ENCODE measurements at places on chromosomes 2 and 18. TPM values are rescaled to one million over a fixed set of nuclear protein-coding genes. Genes with fewer than 3 reads are reported as not detected.

DNA sequence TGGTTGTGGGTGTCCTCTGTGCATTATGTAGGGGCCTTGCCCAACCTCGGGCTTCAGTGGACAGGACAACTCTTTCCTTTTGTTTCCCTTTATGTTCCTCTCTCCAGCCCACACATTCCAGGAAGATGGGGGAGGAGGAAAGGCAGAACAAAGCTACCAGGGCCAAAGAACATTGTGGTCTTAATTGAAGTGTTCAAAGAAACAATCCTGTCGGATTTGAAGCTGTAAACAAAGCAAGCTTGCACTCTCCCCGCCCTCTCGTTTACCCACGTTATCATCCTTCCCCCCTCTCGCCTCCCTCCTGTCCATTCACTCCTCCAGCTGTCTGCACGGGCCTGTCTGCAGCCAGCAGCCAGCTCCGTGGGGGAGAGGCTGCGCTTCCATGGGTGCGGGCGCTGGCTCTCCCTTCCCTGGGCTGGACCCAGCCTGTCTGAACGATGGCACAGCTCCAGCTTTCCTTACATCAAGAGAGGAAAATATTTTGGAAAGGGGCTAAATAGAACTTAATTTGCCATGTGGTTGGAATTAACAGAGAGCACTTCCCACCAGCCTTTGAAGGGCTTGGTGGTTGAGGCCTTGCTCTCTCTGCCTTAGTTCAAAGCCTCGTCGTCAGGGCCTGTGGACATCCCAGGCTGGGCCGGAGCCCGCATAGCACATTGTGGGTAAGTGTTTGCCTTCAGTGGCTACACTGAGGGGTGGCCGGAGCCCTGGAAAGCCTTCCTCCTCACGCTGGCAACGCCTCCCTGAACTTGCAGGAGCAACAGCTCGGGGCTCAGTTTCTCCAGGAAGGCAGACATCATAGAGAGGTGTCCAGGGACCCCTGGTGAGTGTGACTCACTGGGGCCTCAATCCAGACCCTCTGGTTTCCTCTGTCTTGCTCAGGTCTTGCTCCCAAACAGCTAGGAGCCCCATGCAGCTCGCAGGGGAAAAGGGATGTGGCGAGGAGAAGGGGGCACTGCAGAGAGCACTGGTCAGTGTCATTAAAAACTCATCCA, 60.6 kb upstream of the HS6ST1 start:
- DNase-seq = peak; percentile 48

- DNase-seq = no peak
These were observed 85.9 kb downstream of the APOB start for GRCh38 chr2:20957788-20958525.

GRCh38 chr2:88018909-88019308, 2.6 kb upstream of the RNU2-63P start:
- DNase-seq = no peak

- peak; percentile 64 for DNase-seq
These were observed 248.0 kb downstream of the TMEM182 start for GRCh38 chr2:103009871-103010270.

DNA sequence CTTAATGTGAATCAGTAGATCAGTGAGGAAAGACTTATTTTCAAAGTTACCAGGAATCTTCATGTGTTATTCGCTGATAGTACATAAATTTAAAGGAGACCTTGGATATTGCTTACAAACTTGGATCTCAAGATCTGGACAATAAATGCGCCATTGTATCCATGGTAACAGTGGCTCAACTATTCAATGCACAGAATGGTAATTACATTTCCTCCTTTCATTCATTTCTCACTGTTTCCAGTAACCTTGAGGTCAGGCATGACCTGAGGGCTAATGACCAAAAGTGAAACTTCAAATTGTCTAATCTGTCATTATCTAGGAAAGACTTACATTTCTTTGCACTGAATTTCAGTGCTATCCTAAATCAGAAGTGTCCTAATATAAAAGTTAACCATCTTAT, 8.1 kb downstream of the LRP2 start:
- DNase-seq = no peak

- no peak for DNase-seq
These were observed 171.8 kb downstream of the ICOS start for GRCh38 chr2:204108330-204108751.

- no peak for DNase-seq
These were observed 25.8 kb downstream of the BIN1 start for GRCh38 chr2:127080938-127081755.

DNA sequence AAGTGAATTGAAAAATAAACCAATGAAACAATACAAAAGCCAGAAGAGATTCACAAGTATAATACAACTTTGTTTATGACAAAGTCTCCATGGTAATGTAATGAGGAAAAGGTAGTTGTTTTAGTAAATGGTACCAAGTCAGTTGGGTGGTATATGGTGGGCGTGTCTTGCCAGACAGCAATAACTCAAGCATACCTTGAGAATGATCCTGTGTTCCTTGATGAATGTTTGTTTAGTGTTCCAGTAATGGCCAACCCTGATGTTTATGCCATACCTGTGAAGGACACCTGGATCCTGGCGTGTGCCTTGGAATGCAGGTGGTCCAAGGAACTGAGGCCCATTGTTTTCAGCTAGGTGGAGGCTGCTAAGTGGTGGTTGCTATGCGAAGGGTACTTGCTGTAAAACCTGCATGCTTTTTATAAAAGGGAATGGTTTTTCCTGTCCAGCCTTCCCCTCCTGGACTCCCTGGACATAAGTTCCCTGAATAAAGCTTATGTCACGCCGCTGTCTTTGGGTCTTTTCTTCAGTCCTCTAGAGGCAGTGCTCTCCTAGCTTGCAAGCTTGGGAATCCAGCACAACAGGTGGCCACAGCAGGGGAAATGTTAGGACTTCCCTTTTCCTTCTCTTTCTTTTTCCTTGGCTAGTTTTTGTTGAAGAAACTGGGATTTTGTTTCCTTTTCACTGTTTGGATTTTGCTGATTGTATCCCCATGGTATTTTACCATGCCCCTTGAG, 54.7 kb downstream of the MTA3 start:
- no peak for DNase-seq

DNA sequence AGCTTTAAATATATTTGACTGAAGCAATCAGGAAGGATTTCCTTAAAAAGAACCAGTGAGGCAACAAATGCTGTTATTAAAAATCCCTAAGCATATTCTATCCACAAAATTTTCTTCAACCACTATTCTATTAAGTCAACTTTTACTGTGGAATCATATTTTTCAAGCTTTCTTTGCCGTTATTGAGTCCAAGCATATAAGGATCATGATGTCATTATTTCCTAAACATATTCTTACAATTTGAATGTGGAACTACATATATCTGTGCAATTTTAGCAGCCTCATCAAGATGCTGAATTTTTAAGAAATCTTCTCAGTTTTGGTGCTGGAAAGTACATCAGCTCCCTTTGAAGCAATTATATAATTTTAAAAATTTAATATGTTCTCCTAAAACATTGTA, 5.6 kb downstream of the IFIH1 start:
- DNase-seq = no peak

- no peak for DNase-seq
These were observed 82.1 kb downstream of the RNF144A start for GRCh38 chr2:6999211-6999877.

- no peak for DNase-seq
These were observed 8.2 kb downstream of the DLX2 start for GRCh38 chr2:172094294-172095145.

DNA sequence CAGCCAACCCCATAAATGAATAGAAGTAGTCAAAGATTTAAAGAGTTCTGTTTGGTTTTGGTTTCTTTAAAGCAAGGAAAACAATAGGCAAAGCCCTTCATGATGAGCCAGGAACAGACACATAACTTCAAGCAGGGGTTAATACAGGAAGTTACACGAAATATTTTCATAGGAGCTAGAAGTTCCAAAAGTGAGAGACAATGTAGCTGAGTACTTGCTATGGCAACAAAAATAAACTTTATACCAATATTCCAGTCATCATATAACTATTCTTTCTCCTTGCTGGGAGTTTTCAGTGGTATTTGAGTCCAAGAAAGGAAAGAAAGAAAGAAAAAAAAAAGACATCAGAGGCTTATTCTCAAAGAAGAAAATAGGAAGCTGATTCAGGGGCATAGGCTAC, 56.2 kb downstream of the COBLL1 start:
- peak; percentile 12 for DNase-seq

DNA sequence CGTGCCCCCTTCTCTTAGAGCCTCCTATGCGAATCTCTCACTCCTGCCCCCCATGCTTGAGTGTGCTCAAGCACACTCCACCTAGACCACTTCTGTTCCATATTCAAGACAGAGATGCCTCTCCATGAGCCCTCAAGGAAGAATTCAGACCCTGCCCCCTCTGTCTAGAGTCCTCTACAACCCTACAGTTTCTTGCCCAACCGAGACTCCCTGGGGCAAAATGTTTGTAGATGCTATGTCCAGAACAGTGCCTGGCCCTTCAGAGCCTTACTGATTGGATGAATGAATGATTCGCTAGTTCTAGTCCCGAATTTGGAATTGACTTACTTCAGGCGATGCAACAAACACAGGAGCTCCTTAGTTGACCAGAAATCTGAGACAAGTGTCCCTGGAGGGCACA, 8.7 kb downstream of the APCDD1 start:
- DNase-seq = no peak

DNA sequence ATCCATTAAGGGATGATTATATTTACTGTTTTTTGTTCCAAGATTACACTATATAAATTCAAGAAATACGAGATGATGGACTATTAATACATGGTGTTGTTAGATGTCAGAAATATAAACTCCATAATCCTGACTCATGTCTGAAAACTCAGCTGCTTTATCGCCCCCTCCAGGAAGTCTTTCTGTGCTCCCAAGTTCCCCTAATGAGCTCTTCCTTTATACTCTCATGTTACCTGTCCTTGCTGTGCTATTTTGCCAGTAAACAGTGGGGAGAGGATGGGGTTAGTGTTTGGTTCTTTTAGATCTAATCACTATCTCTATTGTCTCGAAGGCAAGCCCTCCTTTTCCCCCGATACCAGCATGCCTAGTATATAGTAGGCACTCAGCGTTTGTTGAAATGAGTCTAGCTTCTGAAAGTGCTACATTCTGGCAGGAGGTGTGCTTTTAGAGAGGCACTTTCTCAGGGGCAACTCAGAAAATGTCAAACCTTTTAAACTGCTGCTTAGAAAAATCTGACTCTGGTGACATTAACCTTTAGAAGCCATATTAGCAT, 21.4 kb upstream of the BARD1 start:
- DNase-seq = peak; percentile 59

DNA sequence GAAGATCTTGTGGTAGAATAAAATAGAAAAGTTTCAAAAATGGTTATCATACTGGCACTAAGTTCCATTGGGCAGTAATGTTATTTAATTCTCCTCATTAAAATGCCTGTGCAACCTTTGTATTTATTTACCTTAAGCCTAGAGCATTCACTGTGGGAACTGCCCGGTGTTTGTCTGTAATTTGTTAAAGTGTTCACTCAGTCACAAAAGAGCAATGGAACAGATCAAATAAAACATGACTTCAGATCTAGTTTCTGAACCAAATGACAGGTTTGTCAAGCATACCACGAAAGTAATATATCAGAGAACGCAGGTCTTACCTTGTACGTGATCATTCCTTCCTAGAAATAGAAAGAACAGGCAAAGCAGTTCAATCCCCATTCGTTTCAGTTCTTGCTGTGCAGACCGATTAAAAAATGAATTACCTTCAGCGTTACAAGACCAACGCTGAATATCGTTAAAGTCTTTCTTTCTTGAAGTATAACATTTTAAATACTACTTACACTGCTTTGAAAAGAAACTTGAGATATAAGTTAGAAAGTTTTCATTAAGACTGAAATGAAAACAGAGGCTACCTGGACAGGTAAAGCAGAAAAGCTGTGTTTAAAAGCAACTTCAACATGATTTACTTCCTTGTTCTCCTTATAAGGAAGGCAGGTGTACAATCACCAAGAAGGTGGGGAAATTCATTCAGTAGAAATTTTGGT, at the start of gene ITGB6:
TSS of gene ITGB6 (minus strand) at position 590 of the 707 bp plus-strand sequence. CDS start at position 381, 209 bp downstream.
- DNase-seq = peak; percentile 70

DNA sequence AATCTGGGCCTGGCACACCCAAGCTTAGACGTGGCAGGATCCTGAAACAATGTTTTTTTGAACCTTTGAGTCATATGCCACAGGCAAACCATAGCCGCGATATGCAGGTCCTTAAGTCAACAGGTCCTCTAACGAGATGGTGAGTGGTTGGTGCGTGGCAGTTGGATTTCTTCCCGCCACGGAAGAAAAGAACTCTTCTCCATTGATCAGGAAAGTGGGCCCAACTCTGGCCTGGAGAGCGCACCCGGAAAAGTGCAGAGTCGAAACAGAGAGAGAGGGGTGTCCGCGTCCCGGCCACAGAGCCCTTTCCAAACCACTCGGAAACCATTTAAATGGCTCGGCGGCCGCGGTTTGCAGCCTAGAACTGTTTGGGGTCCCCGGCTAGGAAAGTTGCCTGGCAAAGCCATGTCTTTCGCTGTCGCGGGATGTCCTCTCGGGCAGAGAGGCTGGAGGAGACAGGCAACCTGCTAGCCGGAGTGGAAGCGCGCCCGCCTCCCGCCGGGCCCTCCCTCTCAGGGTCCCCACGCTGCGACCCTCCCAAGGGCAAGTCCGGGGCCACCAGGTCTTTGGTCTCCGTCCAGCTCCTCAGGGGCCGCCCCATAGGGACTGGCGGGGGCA, 777 bp downstream of the GALNT3 start:
- DNase-seq = peak; percentile 92

DNA sequence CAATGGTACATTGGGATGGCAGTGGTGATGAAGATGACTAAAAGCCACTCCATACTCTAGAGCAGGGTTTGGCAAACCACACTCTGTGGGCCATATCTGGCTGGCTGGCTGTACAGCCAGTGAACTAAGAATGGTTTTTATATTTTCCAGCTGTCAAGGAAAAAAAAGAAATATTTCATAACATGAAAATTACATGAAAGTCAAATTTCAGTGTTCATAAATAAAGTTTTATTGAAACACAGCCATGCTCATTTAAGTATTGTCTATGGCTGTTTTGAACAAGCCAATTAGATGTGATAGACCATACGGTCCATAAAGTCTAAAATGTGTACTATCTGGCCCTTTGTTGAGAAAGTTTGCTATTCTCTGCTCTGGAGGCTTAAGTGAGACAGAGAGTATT, 1.5 kb downstream of the TTC21B start:
- DNase-seq = no peak

DNA sequence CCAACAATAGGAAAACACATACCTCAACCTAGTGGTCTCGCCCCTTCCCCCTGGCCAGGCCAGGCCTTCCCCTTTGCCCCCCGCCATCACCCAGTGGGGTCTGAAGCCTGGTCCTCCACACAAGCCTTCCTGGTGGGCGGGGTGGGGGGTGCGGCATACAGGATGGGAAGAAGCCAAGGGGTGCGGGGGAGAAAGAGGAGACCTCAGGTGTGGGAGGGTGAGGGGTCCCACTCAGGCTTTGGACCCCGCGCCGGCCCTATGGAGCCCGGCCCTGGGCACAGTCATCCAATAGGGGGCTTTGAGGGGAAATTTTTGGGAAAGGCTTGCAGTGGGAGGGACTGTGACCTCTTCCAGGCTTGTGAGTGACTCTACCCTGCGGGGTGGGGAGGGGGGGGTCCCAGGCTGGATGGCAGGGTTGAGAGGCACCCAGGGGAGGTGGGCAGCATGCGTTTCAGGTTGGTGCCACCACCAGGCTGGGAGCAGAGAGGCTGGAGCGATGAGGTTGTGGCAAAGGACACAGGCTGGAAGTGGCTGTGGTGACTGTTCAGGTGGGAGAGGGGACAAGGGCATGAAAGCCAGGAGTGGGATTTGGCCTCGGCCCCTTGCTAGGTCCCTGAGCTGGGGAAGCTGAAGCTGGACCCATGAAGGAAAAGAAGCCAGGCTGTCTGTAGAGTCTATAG, 1.3 kb downstream of the SLC66A3 start:
- no peak for DNase-seq

Gene ALLC
- not detected for total RNA-seq

Gene POMC
- 0.64 TPM for total RNA-seq

Gene TLX2
- not detected for total RNA-seq

Gene POLR1A
- 9.7 TPM for total RNA-seq

Gene ERLEC1
- 75.5 TPM for total RNA-seq

Gene CRYGC
- total RNA-seq = not detected

Gene MRO
- total RNA-seq = not detected
